ENCODE measurements at places on chromosomes 7 and 10. TPM values are rescaled to one million over a fixed set of nuclear protein-coding genes. Genes with fewer than 3 reads are reported as not detected.

- H3K27me3 ChIP-seq: peaks cover 8% of the 10 kb centered on the region
- no peak overlapping the region for H3K27ac ChIP-seq
- H3K4me3 ChIP-seq: no peak overlapping the region
- no peak for DNase-seq
- no peaks in the 10 kb centered on the region for H3K36me3 ChIP-seq
Observed at GRCh38 chr7:96014617-96015016, 242.3 kb downstream of the DYNC1I1 start.

TAS2R41 gene
- not detected for total RNA-seq

GRCh38 chr7:156841497-156841896, 51.5 kb downstream of the LMBR1 start:
- H3K27ac ChIP-seq: no peak overlapping the region
- H3K4me3 ChIP-seq: no peak overlapping the region
- H3K27me3 ChIP-seq: no peaks in the 10 kb centered on the region

DNA sequence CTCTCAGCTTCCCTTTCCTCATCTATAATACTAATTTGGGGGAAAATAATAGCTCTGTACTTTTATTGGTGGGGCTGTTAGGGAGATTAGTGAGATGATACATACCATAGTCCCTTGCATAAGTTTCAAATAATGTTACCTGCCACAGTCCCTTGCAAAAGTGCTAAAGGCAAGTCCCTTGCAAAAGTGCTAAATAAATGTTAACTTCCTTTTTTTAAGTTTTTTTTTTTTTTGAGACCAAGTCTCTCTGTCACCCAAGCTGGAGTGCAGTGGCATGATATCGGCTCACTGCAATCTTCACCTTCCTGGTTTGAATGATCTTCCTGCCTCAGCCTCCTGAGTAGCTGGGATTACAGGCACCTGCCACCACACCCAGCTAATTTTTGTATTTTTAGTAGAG, 43.4 kb upstream of the SRGN start:
- peak overlapping the region; percentile 93 for H3K27ac ChIP-seq
- no peaks in the 10 kb centered on the region for H3K27me3 ChIP-seq
- H3K4me3 ChIP-seq: peak overlapping the region; percentile 85
- H3K4me1 ChIP-seq: peaks cover 51% of the 10 kb centered on the region
- no peak for DNase-seq
- H3K36me3 ChIP-seq: no peaks in the 10 kb centered on the region

- H3K4me3 ChIP-seq: no peak overlapping the region
- H3K27ac ChIP-seq: no peak overlapping the region
- no peaks in the 10 kb centered on the region for H3K36me3 ChIP-seq
- H3K27me3 ChIP-seq: no peaks in the 10 kb centered on the region
- H3K4me1 ChIP-seq: peaks cover 15% of the 10 kb centered on the region
- no peak for DNase-seq
Observed at GRCh38 chr7:33191340-33191739, 62.0 kb downstream of the BBS9 start.

ADCYAP1R1 gene
- not detected for total RNA-seq

DNA sequence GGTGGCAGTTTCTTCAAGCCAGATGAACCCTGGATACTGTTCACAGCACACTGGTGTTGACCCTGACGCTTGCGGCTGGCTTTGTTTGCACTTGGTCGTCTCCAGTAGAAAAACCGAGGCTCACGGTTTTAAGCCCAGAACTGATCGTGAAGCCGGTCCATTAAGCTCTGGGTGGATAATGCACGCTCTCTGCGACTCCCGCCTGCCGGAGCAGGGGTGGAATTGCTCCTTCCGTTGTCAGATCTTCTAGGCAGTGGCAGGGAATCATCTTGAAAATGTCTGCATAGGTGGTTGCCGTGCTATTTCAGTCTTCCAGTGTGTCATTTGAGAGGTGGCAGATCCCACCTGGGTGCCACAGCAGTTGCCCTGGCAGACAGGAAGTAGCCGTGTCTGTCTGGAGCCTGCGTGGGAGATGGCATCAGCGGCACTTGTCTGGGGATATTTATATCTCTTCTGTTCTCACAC, 35.9 kb upstream of the AP5Z1 start:
- H3K36me3 ChIP-seq: no peaks in the 10 kb centered on the region
- H3K27ac ChIP-seq: peak overlapping the region; percentile 37
- no peaks in the 10 kb centered on the region for H3K27me3 ChIP-seq
- no peak overlapping the region for H3K4me3 ChIP-seq

TMEM196 gene
- not detected for total RNA-seq

Measured in natural killer cell treated with Interleukin-12 subunit alpha and Interleukin-12 subunit beta and Interleukin-15 and Interleukin-18, amount 100 ng/mL, for 72 hours (primary cell).